Stimulated activated CD4-positive, alpha-beta T cell treated with anti-CD3 and anti-CD28 coated beads, Interleukin-2, amount 100 ng/mL, for 4 hours (primary cell): ENCODE measurements at places on chromosomes 6 and 20.
A peak's percentile ranks its signal among the peaks of the same experiment; 100 is the strongest.

GRCh38 chr6:106805771-106806170 is 168.8 kb downstream of the CD24 start:
- DNase-seq, result no peak

- no peak for DNase-seq
These were observed 192.5 kb upstream of the ECI2 start for GRCh38 chr6:4327841-4328240.

GRCh38 chr6:127092466-127092865 is 26.0 kb upstream of the RSPO3 start:
- DNase-seq, result no peak

- DNase-seq, result no peak
These were observed 354.0 kb downstream of the ESR1 start for GRCh38 chr6:152161501-152161900.

GRCh38 chr6:164836486-164836885 is 472.9 kb downstream of the C6orf118 start:
- no peak for DNase-seq

DNA sequence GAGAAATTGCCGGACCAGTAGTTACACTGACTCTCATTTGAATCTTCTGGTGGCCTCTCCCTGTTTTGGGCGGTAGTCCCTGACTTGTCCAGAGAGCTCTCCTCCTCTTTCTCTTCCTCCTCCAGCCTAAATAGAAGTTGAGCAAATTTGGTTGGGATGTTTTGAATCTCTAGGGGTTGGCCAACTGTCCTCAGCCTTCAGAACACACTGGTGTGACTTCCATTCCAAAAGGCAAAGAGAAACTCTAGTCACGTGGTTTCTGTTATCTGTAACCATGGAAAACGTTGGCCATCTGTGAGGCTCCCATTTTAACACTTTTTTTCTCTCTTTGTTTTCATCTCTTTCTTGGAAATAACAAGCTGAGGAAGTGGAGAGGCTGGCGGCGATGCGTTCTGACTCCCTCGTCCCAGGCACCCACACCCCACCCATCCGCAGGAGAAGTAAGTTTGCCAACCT is 275.3 kb downstream of the TBC1D7 start:
- no peak for DNase-seq

DNA sequence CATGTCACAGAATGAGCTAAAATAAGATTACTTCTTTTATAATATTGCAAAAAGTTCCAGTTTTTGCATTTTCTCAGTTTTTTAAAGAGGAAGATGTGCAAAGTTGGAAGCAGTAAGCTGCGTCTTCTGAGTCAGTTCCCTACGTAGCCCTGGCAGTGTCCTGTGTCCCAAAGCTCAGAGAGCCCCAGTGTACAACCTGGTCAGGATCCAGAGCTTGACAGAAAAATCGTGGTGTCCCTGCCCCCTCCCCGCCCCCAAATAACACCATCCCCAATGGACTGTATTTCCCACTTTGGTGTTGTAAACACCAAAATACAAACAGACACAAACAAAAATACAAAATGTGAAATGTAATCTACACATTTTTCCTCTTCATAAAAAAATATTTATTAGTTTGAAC is 4.6 kb downstream of the SLC2A4RG start:
- DNase-seq, result no peak

GRCh38 chr6:154891901-154892300 is 103.2 kb upstream of the TIAM2 start:
- DNase-seq, result no peak

- DNase-seq, result no peak
These were observed 8.7 kb downstream of the B4GALT5 start for GRCh38 chr20:49704932-49705336.

- no peak for DNase-seq
These were observed at the start of gene MUCL3 for GRCh38 chr6:30940361-30940986. Gene MUCL3 (plus strand): TSS chr6:30940973. CDS start chr6:30941000, 27 bp downstream.

- DNase-seq, result no peak
These were observed 31.8 kb downstream of the PSMB9 start for GRCh38 chr6:32885698-32886286.

GRCh38 chr20:16063881-16064280 is 509.4 kb downstream of the KIF16B start:
- DNase-seq, result no peak

DNA sequence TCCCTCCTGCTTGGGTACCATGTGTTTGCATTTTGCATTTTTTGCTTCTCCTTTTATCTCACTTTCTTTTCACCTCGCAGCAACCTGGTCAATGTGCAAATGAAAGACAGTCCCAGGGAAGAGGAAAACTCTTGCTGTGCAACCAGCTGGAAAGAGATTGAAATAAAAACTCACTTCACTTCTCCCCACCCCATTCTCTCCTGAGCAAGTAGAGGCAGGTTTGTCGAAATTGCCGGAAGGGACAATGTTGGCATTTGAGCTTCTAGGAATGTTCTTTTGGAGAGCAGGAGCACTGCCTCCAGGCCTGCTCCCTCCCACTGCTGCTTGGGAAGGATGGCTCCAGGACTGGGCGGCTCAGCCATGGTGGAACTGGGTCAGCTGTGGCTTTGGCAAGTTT is 30.6 kb downstream of the KCNG1 start:
- no peak for DNase-seq

GRCh38 chr6:130057495-130057894 is 39.1 kb downstream of the L3MBTL3 start:
- DNase-seq, result no peak

DNA sequence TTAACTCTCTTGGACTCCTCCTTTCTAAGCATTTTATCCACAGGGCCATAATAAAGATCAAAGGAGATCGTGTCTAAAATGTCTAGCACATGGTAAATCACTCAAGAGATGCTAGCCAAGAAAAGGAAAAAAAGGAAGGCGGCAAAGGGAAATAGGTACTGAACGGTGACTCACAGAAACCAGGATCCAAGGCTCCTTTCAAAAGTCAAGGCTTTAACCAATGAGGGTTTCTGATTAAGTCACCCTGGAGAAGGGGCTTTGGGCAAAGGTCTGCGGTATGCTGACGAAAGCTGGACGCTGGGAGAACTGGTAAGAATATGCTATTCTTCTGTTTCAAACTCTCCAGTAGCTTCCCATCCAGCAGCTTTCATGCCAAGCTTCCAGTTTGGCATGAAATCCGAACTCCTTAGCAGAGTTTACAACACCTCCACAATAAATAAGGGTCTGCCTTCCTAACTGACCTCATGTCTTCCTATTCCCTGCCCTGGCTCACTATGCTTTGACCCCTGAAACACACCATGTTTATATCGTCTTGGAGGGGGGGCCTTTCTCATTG is 1.0 kb downstream of the TOMM34 start:
- no peak for DNase-seq

DNA sequence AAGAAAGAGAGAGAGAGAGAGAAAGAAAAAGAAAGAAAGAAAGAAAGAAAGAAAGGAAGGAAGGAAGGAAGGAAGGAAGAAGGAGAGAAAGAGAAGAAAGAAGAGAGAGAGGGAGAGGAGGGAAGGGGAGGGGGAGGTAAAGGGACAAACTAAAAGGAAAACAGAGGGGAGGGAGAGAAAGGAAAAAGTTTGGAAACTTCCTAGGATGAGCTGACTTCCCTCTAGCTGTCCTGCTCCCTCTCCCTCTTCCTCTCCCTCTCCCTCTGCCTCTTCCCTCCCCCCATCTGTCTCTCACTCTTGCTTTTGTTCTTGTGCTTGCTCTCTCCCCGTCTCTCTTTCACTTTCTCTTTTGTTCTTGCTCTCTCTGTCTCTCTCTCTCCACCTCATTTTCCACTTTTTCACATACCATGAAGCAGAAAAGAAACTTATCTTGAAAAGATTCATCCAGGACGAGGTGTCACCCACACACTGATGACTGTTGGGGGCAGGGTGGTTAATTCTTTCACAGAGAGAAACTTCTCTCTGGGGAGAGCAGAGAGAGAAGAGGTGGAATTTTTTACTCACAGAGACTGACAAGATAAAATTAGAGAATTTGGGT is 56.4 kb upstream of the DUSP22 start:
- DNase-seq, result peak; percentile 84

DNA sequence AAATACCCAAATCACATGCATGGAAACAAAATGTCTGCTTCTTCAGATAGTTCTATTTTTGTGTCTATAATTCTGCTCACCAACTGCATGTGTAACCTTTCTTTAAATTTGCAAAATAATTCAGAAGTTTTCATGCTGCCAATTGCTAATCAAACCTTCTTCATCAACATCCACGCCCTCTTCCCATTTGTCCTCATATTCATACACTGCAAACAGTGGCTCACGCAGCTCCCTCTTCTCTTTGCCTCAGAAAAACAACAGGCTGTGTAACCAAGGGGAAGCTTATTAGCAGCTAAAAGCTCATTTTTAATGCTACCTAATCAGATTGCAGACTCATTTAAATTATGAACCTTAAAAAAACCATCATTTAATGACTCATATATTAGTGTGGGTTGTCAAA is 555.0 kb upstream of the EPHA7 start:
- DNase-seq, result no peak

GRCh38 chr6:29826271-29826670 is 1.4 kb upstream of the HLA-G start:
- DNase-seq, result no peak

DNA sequence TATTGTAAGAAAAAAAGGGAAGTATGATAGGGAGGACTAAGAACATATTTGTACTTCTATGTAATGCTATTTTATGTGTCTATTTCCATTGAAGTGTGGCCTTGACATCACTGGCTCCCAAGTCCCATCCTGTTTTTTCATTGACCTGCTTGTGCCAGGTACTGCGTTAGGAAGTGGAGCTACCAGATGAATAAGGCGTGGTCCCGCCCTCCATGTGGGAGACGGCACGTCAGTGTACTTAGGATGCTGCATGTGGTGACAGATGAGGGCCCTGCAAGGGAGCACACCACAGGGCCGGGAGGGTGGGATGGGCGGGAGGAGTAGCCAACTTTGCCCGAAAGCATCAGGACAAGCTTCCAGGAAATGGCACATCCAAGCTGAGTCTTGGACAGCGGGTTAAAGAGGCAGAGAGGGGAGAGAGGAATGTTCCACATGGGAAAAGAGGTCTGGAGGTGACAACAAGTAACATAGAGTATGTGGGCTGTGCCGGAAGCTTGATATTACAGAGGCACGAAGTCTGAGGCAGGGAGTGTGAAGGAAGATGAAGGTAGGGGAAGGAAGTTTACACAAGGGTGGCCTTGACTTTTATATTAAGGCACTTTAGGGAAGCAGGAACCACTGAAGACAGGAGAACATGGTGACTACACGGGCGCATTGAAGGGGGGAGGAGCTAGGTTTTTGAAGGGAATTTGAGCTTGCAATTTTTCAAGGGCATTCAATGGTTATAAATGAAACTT is 140.6 kb downstream of the MTHFD1L start:
- no peak for DNase-seq

DNA sequence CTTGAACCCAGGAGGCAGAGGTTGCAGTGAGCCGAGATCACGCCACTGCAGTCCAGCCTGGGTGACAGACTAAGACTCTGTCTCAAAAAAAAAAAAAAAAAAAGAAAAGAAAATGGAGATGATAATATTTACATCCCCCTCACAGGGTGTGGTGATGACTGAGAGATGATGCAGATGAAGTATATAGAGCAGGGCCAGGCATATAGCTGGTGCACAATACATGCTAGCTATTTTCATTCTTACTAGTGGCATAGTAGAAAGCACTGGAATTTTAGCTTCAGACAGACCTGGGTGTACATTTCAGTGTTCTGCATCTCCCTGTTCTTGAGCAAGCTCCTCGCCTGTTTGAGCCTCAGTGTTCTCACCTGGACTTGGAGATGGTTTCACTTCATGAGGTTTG is 36.9 kb downstream of the CEBPB start:
- no peak for DNase-seq

- no peak for DNase-seq
These were observed 32.5 kb downstream of the NT5E start for GRCh38 chr6:85482206-85482904.

- no peak for DNase-seq
These were observed 6.7 kb downstream of the ACOT13 start for GRCh38 chr6:24673625-24674024.

- no peak for DNase-seq
These were observed 45.3 kb upstream of the DACT2 start for GRCh38 chr6:168364793-168365421.

GRCh38 chr6:91480402-91480801 is 893.5 kb upstream of the MAP3K7 start:
- DNase-seq, result no peak

- no peak for DNase-seq
These were observed 137.9 kb downstream of the VEGFA start for GRCh38 chr6:43907789-43908472.

DNA sequence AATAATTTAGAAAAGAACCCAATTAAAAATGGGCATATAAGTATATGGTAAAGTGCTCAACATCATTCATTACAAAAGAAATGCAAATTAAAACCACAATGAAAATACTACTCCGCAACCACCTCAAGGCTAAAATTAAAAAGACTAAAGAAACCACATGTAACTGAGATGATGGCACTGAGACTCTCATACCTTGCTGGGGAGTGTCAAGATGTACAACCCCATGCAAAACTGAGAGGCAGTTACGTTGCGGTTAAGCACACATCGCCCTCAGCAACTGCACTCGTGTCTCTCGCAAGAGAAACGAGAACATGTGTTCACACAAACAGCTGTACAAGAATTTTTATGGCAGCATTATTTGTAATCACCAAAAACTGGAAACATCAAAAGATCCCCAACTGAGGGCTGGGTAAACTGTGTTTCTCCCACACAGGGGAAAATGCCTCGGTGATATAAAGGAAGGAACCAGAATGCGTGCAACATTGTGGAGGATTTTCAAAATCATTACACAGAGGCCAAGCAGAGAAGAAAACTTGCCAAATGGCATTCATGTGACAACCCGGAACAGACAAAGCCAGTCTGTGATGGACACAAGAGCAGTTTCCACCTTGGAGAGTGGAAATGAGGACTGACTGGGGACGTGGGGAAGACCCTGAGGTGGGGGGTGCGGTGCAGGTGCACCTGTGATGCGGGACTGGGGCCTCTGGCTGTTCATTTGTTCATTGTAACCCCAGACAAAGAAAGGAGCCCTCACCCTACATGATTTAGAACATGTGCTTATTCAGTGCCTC is 144.9 kb downstream of the WDR27 start:
- DNase-seq, result no peak

DNA sequence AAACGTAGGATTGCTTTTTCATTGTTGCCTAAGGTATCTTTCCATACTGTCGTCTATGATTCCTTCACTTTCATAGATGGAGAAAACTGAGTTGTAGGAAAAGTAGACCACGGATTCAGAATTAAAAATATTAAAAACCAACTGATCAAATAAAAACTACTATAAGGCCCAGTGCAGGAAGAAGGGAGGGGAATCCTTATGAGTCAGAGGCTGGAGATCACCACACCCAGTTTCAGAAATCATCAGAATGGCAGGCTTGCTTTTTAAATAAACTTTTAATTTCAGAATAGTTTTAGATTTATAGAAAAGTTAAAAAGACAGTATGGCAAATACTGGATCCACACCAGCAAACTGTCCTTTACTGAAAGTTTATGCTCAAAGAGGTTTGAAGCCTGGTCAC is 32.0 kb upstream of the POPDC3 start:
- DNase-seq, result no peak

- DNase-seq, result no peak
These were observed 67.7 kb downstream of the SLC16A10 start for GRCh38 chr6:111154981-111155380.

DNA sequence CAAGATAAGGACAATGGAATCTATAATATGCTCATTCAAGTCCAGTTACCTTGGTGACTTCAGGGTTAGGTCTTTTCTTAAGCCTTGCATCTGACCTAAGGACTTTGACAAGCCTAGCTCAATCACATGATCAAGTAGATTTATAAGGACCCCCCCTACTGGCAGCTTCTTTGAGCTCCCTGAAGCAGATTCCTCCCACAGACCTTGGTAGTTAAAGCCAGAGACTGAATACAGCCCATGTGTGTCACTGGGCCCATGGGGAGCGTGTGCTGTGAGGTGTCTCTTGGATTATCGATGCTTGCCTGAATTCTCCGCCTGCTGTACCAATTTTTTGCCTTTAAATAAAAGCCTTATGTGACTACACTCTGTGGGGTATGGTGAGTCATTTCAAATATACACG is 372.7 kb upstream of the RGS17 start:
- no peak for DNase-seq
